Frontal cortex (tissue), 4 donors: ENCODE measurements at places on chromosomes 5 and 9. TPM values are rescaled to one million over a fixed set of nuclear protein-coding genes. Genes with fewer than 3 reads are reported as not detected.

BTF3 gene
- total RNA-seq, result 230 TPM

PCDHB4 gene
- total RNA-seq, result 4.5 TPM

FCHSD1 gene
- total RNA-seq, result 0.82 TPM

FBP1 gene
- not detected for total RNA-seq

FBLL1 gene
- 64.8 TPM for total RNA-seq

VCAN gene
- total RNA-seq, result 269 TPM

MSMP gene
- total RNA-seq, result 0.41 TPM

TBC1D9B gene
- 24.1 TPM for total RNA-seq

MAMDC4 gene
- total RNA-seq, result 4.1 TPM

C5orf52 gene
- not detected for total RNA-seq

OMD gene
- total RNA-seq, result 3.7 TPM

ZBED3 gene
- 1.6 TPM for total RNA-seq

ENTPD2 gene
- total RNA-seq, result 0.82 TPM

SARDH gene
- 1.6 TPM for total RNA-seq

GMCL2 gene
- not detected for total RNA-seq

PCDHGC4 gene
- 65.2 TPM for total RNA-seq

TMEM267 gene
- total RNA-seq, result 9.8 TPM

LOX gene
- 3.3 TPM for total RNA-seq

NRG2 gene
- 5.3 TPM for total RNA-seq

PCDHGA4 gene
- 5.7 TPM for total RNA-seq

SPARC gene
- total RNA-seq, result 74.6 TPM

GALNT12 gene
- total RNA-seq, result 0.82 TPM

HRCT1 gene
- 0.82 TPM for total RNA-seq

TMEM174 gene
- not detected for total RNA-seq

CCDC192 gene
- total RNA-seq, result not detected

SAXO1 gene
- total RNA-seq, result not detected

DIRAS2 gene
- 55.4 TPM for total RNA-seq
